ENCODE measurements at places on chromosomes 11 and 22. TPM values are rescaled to one million over a fixed set of nuclear protein-coding genes. Genes with fewer than 3 reads are reported as not detected.

GRCh38 chr11:61899146-61899841, 7.9 kb upstream of the FADS3 start:
- no peaks in the 10 kb centered on the region for H3K36me3 ChIP-seq
- H3K27ac ChIP-seq, result no peak overlapping the region
- peak; percentile 98 for DNase-seq
- H3K4me3 ChIP-seq, result no peak overlapping the region
- H3K4me1 ChIP-seq, result peaks cover 20% of the 10 kb centered on the region

MS4A4A gene
- not detected for total RNA-seq

DNA sequence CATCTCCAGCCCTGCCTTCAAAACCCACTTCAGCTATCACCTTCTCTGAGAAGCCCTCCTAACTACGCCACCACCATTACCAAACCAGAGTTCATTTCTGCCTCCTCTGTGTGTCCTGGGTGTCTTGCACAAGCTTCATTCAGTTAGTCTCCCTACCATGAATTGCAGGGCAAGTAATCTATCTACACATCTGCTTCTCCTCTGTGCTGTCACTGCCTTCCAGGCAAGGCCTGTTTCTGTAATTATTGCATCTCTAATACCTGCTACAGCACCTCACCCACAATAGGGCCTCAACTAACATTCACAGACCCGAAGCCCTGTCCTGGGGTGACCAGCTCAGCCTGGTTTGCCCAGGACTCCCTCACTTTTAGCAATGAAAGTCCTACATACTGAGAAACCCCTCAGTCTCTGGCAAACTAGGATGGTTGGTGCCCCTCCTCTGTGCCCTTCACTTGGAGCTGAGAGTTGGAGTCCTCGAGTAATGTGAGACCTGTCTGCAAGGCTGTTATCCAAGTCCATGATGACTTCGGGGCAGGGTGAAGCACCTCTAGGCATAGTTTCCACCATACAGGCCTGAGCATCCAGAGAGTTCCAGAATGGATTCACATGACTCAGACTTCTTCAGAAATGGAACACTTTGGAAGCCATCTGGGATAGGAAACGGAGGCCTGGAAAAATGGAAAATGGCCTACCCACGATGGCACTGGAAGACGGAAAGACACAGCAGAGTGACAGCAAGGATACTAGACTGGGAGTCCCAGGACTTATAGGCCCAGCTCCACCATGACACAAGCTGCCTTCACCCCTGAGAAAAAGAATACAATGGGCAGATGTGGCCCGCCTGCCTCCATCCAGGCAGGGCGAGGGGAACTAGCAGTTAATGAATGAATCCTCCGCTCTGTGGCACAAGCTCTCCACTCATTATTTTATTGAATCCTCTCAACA, 269.3 kb downstream of the BUD13 start:
- no peaks in the 10 kb centered on the region for H3K36me3 ChIP-seq
- peaks cover 27% of the 10 kb centered on the region for H3K27me3 ChIP-seq
- H3K4me1 ChIP-seq, result peaks cover 68% of the 10 kb centered on the region
- no peak overlapping the region for H3K27ac ChIP-seq
- no peak overlapping the region for H3K4me3 ChIP-seq

RELA gene
- total RNA-seq, result 26.3 TPM

GLYATL2 gene
- total RNA-seq, result 0.20 TPM

DNA sequence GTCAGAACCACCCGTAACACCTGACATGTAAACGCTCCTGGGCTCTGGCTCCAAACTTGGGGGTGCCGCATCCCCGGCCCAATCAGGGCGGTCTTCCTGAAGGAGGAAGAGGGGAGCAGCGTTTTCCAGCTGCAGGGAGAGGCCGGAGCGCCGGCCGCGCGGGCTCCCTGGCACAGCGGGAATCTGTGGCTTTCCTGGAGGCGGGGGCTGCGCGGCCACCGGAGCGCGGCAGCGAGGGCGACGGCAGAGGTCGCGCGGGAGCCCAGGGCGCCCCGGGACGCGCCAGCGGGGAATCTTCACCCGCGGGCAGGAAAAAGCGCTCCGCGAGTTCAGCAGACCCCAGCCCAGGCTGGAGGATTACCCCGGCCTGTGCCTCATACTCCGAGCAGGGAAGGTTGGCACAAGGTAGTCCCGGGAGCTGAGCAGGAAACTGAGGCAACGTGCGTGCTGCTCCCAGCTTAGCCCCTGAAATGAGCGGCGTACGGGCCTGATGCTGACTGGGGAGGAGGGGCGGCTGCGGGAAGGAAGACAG, 600 bp upstream of the ESAM start:
- peaks cover 54% of the 10 kb centered on the region for H3K27me3 ChIP-seq
- no peak overlapping the region for H3K27ac ChIP-seq

NXPE1 gene
- not detected for total RNA-seq

OR51Q1 gene
- not detected for total RNA-seq

- DNase-seq, result no peak
- H3K4me3 ChIP-seq, result no peak overlapping the region
- H3K27me3 ChIP-seq, result no peaks in the 10 kb centered on the region
- peaks cover 4% of the 10 kb centered on the region for H3K4me1 ChIP-seq
- no peak overlapping the region for H3K27ac ChIP-seq
Observed at GRCh38 chr11:113613619-113614018, 92.5 kb downstream of the TMPRSS5 start.

DNA sequence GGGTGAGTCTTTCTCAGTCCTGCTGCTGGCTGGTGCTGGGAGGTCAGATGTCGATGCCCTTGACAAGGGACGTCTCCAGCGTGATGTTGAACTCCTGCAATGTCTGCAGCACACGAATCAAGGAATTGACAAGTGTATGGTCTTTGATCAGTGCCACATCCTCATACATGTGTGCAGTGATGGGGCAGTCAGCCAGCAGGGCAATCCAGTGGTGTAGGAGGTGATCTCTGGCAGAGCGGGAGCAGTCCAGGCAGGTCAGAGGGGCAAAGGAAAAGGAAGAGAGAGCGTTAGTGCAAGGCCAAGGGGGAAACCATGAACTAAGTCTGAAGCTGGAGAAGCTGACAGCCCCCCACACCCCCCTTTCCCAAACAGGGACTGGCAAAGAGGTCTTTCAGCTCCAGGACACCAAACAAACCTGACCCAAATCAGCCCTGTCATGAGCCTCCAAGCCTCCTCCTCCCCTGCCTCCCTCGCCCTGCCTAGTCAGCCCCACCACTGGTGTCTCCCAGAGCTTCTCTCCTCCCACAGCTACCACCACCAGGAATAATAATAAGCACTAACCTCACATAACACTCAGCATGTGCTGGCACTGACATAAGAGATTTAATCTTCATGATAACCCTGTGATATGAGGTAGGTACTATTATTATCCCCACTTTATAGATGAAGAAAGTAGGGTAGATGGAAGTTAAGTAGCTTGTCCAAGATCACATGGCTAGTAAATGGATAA, 48.4 kb upstream of the SCUBE2 start:
- H3K27me3 ChIP-seq, result no peaks in the 10 kb centered on the region
- H3K4me3 ChIP-seq, result no peak overlapping the region
- peaks cover 14% of the 10 kb centered on the region for H3K4me1 ChIP-seq
- H3K27ac ChIP-seq, result 0 out of 2 replicates have a peak overlapping the region, but pooled peaks have one; percentile 26
- DNase-seq, result no peak

GRCh38 chr11:64544616-64545296, 46.3 kb upstream of the SLC22A12 start:
- H3K27ac ChIP-seq, result no peak overlapping the region
- DNase-seq, result no peak
- peaks cover 11% of the 10 kb centered on the region for H3K27me3 ChIP-seq
- H3K4me1 ChIP-seq, result peaks cover 3% of the 10 kb centered on the region

DNA sequence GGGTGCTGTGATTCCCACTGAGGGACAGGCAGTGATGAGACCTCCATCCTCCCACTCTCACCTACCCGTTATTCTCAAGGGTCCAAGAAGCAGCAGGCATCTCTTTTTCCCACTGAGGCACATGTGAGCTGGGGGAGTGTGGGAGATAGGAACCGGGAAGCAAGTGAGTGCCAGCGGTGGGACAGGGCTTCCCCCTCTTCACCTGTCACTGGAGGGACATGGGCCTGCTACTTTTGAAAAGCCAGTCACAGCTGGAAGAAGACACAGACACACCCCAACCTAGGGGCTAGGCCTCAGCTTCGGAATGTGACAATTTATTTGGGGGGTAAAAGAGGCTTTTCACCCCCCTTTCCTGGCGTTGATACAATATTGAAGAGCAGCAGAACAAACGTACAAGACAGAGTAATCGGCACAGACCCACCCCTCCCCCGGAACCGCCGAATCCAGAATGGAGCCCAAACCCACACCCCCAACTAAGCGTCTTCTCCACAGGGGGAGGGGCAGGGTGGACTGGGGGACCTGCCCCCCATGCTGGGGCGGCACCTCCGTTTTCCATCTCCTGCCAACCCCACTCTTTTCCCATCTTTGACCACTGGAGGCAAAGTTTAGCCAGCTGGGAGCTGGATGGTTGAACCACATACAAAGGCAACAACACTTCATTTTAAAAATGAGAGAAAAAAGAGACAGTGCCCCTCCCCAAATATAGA, 10.7 kb downstream of the CBX6 start:
- peak overlapping the region; percentile 44 for H3K4me3 ChIP-seq
- H3K36me3 ChIP-seq, result no peaks in the 10 kb centered on the region
- DNase-seq, result no peak
- no peak overlapping the region for H3K27ac ChIP-seq
- peaks cover 36% of the 10 kb centered on the region for H3K4me1 ChIP-seq
